ENCODE measurements at places on chromosomes 11 and 22.

DNA sequence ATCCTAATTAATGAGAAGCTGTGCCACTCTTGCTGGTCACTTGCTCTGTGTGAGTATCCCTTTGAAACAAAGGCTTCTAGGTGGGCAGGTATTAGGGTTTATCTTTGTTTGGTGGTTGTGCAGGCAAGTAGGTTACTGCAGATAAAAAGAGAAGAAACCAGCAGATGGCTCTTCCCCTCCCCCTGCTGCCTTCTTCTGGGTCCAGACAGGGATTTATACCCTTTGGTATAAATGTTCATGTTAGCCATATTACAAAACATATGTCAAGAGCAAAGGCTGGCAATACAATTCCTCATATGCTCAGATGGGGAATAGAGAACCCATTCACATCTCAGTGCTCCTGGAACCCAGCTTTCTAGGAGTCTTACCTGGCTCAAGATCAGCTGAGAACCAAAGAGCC is 109.9 kb downstream of the NAV2 start:
- DNase-seq = no peak

DNA sequence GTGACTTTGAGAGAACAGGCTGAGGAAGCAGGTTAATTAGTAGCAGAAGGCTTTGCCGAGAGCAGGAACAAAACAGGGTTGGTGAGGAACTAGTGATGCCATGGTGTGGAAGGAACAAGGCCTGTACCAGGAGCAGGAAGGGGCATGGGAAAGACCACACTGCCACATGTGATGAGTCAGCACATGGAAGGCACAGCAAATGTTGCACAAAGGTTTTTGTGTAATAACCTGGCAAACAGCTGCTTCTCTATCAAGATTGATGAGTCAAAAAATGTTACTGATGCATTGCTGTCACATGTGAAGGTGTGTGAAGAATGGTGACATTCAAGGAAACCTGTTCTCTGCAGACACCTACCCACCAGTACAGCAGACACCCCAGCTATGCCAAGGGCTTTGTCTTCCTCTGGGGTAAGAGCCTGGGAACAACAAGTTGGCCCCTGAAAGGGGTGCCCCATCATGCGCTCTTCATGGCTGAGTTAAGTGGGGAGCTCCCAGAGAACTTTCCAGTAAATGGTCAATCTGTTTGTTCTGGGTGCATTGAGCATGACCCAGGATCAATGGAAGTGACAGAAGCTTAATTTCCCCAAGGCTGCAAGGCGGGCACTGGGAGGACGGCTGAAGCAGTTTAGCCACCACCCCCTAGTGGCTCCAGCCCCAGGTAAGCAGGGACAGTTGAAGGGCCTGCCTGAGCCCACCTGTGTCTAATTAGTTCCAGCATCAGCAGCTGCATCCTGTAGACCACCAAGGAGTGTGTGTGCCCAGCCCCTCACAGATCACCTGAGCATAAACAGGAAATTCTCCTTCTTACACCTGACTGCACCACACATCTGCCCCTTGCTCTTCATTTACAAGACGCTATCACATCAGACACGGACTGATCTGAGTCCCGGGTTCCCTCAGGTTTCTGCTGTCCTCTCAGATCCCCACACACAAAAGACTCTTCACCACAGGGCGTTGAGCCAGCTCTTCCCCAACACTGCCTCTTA is 47.6 kb downstream of the GGTLC2 start:
- no peak for DNase-seq

GRCh38 chr22:30877662-30878515 is 90.7 kb downstream of the MORC2 start:
- DNase-seq = no peak

- no peak for DNase-seq
Measured at GRCh38 chr11:3837793-3838192, 3.0 kb downstream of the RHOG start.

- no peak for DNase-seq
Measured at GRCh38 chr11:6062691-6063358, 32.3 kb upstream of the OR56A1 start.

GRCh38 chr11:66851239-66851596 is 5.6 kb upstream of the LRFN4 start:
- no peak for DNase-seq

DNA sequence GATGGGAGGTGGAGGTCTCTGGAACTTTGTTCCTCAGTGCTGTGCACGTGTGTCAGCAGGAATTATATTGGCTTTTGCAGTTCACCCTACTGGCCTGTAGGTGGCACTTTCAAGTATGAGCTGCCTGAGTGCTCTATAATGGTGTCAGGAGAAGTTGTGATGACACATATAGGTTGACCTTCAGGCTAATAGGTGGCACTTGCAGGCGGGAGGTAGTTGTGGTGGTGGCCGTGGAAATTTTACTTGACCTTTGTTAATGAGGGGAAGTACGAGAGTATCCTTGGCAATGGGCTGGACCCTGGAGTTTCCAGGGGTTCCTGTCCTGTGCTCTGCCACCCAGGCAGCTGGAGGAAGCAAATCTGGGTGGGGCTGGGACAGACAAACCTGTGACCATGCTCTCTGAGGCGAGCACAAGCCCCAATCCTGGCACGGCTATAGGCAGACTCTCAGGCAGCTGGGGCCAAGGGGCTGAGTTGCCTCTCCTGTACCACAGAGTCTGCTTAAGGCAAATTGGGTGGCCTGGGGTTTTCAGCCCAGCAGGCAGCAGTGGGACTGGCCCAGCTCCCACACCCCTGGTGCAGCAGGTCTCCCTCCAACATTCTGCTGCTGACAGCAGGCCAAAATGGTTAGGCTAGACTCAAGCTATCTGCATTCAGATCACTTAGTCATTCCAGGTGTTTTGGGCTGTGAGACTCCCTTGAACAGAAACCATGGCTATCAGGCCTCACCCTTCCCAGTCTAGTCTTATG is 147.5 kb upstream of the CTSC start:
- no peak for DNase-seq

GRCh38 chr11:47154616-47155570 is 21.8 kb downstream of the ARFGAP2 start:
- DNase-seq = no peak

GRCh38 chr11:75809991-75810390 is 5.0 kb upstream of the UVRAG start:
- DNase-seq = no peak

GRCh38 chr22:20013382-20013871 is 3.2 kb downstream of the ARVCF start:
- DNase-seq = peak; percentile 59

DNA sequence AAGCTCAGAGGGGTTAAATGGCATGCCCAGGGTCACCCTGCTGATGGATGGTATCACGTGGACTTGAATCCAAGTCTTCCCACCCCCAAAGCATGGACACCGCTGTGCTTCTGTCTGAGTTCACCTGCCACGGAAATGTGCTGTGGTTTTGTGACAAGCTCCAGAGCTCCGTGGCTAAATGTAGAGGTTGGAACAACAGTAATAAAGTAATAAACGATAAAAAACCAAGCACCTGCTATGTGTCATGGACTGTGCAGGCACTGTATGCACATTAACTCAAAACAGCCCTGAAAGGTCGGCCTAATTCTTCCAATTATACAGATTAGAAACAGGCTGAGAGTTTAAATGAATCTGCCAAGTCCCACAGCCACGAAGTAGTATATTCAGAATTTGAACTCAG is 182.1 kb upstream of the NAV2 start:
- no peak for DNase-seq

- DNase-seq = no peak
Measured at GRCh38 chr11:15248749-15249148, 134.0 kb downstream of the INSC start.

DNA sequence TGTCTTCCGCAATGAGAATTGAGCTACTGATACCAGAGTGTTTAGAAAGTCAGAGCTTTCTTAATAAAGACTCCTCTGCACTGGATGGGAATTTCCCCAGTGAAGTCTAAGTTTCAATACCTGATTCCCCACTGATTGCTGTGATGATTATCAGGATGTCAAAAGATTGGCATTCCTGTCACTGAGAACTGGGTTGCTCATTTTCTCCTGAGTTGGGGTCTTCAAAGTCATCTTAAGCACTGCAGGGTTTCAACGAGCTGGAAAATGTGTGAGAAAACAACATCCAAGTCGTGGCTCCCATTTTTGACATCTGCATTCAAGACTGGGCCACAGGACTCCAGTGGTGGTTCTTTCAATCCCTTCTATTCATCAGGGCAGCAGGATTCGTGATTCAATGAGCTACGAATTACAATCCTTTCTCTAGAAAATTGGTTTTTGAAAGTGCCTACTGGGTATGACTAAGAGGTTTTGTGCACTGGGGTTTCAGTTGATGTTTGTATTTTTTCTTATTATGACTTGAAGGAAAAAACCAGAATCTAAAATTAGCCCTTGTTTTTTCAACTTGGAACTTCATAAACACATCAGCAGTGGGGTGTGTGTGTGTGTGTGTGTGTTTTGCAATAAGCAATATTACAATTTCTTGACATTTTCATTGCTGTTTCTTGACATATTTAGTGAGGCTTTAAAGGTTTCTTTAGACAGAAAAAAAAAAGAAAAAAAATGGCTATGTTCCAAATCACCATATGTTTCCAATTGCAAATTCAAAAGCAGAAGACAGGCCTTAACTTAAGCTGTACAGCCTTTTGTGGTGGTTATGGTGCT is 233.0 kb downstream of the FAM76B start:
- peak; percentile 55 for DNase-seq

DNA sequence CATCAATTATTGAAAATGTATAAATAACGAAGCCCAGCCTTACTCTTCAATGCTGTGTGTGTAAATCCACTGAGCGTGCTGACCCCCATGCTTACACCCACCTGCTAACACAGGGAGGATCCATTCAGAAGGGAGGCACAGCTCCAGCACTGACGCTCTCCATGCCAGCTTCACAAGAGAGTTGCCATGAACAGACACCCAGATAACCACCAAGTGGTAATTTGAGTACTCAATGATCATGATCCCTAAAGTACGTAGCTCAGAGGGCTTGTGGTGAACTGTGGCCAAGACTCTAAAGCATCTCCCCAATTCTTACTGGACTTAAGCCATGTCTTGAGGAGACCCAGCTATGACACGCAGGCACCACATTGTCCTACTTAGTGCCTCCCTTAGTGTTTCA is 98.7 kb downstream of the IGLL1 start:
- DNase-seq = no peak

GRCh38 chr11:61162092-61162941 is 1.1 kb upstream of the VPS37C start:
- no peak for DNase-seq

GRCh38 chr11:101127699-101128570 is 1.7 kb downstream of the PGR start:
- peak; percentile 6 for DNase-seq

GRCh38 chr11:86152006-86152862 is 83.3 kb upstream of the PICALM start:
- no peak for DNase-seq

GRCh38 chr11:46296528-46297448 is 19.3 kb downstream of the CREB3L1 start:
- peak; percentile 73 for DNase-seq

- DNase-seq = no peak
Measured at GRCh38 chr11:11588891-11589290, 32.9 kb downstream of the GALNT18 start.

- DNase-seq = no peak
Measured at GRCh38 chr11:28227460-28227859, 119.3 kb downstream of the METTL15 start.

DNA sequence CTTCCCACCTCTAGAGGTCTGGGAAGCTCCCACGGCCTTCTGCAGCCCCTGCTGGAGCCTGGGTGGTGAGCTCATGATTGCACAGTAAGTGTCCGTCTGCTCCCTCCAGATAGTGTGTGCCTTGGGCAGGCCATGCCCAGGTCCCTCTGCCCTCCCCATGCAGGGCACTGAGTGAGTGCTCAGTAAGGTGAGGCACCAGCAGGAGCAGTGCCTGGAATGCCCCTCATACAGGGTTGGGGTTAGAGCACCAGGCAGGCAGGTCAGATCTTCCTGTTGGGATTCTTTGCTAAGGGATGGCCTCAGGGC is 50.3 kb downstream of the NAT10 start:
- no peak for DNase-seq

DNA sequence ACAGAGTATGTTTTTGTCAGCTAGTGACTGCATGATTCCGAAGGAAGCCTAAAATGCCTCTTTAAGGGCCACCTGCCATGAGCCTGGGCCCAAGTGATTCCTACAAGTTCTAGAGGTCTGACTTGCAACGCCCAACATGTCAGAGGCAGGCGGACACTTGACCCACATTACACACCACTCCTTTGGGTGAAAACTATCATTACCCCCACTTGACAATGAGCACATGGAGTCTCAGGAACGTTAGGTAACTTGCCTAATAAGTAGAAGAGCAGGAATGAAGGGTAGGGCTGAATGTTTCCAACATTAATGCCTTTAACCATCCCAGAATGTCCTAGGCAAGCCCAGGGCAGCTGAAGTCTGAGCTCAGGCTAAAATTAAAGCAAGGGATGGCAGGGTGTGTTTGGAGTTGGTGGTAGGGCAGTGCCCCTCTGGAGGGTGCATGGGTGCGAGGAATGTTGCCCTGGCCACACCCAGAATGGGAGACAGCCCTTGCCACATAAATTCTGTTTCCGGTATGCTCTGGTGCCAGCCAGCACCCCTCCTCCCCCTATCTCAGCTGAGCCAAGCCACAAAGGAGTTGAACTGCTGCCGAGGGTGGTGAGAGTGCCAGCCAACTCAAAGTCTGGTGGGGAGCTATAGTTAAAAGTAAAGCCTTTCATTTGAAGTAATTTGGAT is 2.5 kb downstream of the PLAAT2 start:
- no peak for DNase-seq

- DNase-seq = no peak
Measured at GRCh38 chr11:7548659-7549274, 35.0 kb downstream of the PPFIBP2 start.

GRCh38 chr11:68735125-68735524 is 16.2 kb downstream of the TESMIN start:
- DNase-seq = no peak

Data from hindlimb muscle (tissue), 1 donor.